ENCODE measurements at places on chromosomes 7 and 10.

GRCh38 chr7:105680505-105681187, 99.4 kb upstream of the EFCAB10 start:
- DNase-seq = no peak

GRCh38 chr7:159280008-159280407, 135.3 kb upstream of the VIPR2 start:
- DNase-seq = no peak

GRCh38 chr7:151304856-151305255, 36.8 kb upstream of the NUB1 start:
- DNase-seq = no peak

GRCh38 chr10:102112210-102112817, 7.9 kb downstream of the LDB1 start:
- DNase-seq = no peak

- DNase-seq = no peak
Observed at GRCh38 chr10:35300063-35300699, 36.1 kb upstream of the CCNY start.

GRCh38 chr10:69864321-69864720, 62.6 kb downstream of the COL13A1 start:
- DNase-seq = no peak

DNA sequence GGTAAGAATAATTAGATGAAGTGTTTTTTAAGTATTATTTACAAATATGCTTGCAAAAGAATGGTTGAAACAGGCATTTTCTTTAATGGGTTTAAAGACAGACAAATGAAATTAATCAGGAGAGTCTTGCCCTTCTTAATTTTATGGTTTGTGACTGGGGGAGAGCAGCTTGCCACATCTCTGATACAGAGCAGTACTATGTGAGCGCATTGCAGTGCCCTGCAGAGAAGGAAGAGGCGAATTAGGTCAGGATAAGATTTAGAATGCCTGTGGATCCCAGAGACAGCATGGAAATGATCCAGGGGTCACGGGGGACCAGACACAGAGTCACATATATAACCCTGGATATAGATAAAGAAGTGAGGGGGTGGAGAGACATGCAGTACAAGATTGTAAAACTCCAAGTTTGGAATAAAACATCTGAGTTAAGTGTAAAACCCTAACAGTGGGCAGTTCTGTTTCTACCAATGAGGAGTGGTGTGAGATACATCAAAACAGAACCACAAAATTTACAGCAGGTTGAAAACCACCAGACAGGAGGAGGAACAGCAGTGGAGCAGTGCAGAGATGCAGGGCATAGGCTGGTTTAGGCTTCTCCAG, 125.5 kb downstream of the FAM204A start:
- DNase-seq = no peak

DNA sequence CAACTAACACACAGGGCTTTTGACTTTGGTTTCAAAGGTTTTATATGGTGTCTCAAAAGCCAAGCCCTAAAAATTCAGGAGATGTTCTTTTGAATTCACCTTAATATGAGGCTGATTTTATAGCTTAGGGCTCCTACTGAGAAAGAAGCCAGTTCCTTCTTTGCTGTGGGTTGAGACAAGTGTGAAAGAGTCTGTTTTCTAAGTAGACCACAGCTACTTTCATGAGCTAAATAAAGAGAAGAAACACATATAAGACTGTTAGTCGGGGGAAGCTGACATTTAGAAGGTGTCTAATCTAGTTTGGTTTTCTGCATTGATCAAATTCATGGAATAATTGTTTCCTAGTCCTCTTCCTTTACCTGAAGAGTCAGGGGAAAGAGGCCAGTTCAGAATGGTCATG, 332.1 kb upstream of the CELF2 start:
- no peak for DNase-seq

- no peak for DNase-seq
Observed at GRCh38 chr7:121517591-121517990, 121.5 kb upstream of the FAM3C start.

- no peak for DNase-seq
Observed at GRCh38 chr7:101932083-101932482, 114.7 kb downstream of the CUX1 start.

DNA sequence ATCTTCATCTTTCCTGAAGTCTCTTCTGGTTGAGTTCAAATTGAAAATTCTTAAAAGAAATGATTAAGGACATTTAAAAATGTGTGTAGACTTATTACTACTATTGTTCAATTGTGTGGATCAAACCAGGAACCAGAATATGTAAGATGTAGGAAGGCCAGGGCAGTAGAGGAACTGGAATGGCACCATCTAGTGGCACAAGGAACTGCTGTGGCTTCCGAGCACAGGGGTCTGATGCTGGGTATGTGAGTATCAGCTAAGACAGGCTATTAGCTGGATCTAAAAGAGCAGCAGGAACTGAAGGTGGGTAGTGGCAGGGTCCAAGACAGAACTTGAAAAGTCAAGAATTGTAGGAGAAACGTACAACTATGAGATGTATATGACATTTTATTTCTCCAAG, 247.3 kb downstream of the SEMA3A start:
- no peak for DNase-seq

DNA sequence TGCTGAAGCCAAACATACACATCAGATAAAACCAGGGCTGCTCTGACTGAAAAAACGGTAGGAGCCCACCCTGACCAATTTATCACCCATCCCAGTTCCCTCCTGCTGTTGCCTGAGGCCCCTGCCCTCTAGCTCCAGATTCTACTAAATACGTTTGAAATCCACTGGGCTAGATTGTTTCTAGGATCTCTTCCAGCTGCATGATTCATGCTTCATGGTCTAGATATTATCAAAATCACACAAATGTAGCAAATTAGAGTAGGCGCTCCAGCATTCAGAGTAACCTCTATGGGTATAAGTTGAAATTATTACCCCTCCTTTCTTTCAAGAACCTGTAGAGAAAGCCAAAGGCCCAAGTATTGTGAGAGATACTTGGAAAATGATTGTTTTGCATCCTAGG, 151.2 kb upstream of the FAM13C start:
- DNase-seq = no peak

GRCh38 chr10:119826771-119827170, 45.9 kb downstream of the MCMBP start:
- no peak for DNase-seq
